SHP77 (cell line): ENCODE measurements at places on chromosomes 6 and 20.

DNA sequence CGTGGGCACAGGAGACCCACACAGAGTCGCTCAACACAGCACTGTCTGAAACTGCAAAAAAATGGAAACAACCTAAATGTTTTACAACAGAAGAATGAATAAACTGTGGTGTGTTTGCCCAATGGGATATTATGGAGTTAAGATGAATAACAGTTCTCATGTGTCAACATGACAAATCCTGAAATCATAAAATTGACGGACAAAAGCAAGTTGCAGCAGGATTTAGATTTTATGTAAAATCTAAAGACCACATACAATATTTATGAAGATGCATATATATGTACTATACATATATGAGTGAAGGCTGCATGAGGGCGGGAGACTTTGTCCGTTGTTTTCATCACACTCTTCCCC is 79.7 kb downstream of the GRM4 start:
- DNase-seq, result no peak

DNA sequence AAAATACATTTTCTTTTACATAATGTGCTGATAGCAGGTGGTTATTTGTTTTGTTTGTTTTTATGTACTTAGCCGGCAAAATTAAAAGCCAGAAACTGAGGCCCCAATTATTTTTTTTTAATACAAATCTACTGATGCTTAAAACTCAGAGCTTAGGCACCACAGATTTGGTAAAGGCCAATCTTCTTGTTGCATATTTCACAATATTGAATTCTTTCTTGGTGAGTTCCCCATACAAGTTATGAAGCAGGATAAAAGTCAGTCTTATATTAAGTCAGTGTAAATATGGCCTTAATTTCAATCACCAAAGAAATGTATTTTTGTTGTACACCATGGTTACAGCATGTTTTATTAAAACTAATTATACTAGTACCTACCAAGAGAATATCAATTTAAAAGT is 16.3 kb upstream of the ZDHHC14 start:
- no peak for DNase-seq

- no peak for DNase-seq
Measured at GRCh38 chr6:167013067-167013466, 13.9 kb downstream of the CEP43 start.

GRCh38 chr6:95227351-95227750 is 350.0 kb upstream of the MANEA start:
- no peak for DNase-seq

DNA sequence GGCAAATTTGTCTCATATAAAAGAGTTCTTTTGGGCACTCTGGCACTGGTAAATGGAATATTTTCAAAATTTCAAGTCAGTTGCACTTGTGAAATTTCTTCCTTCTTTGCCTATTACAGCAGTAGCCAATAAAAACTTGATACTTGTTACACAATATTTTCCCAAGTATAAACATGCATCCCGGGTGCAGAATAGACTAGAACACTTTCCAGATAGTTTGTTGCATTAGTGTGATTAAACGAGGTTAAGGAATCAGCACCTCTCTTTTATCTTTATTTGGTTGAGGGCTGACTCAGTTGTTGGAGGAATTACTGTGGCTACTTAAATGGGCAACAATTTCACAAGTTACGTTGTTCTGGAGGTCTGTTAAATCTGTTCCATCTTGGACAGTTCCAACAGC is 467.5 kb downstream of the CDKAL1 start:
- DNase-seq, result no peak

DNA sequence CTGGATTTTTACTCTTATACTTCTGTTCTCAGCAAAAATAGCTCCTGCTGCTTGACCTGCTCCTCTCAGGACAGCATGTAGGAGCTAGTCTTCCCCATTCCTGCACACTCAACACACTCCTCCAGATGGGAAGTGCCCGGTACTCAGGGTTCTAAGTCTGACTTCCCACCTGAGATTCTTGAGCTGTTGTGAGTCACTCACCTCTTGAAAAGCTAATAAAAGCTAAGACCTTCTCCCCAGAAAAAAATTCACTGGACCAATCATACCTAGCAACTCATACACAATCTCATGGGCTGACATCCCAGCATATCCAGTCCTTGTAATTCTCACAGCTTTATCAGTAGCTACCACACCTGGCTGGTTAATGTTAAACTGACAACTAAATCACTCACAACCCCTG is 53.5 kb downstream of the TRPC4AP start:
- DNase-seq, result no peak

- DNase-seq, result no peak
Measured at GRCh38 chr20:50089140-50089786, 23.7 kb downstream of the UBE2V1 start.

DNA sequence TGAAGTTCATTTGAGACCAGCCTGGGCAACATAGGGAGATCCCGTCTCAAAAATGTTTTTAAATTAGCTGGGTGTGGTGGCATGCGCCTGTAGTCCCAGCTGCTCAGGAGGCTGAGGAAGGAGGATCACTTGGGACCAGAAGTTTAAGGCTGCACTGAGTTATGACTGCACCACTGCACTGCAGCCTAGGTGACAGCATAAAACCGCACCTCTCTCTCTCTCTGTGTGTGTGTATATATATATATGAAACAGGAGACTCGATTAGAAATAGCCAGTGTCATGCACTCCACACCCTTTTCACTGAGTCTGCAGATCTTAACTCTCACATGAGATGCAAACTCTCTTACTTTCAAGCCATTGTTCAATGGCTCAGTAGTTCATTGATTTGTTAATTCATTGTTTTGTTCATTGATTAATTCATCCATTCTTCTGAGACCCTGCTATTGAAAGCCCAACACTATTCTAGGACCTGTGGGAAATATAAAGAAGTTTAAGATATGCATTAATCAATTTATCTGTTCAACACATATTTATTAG is 52.4 kb upstream of the MRPS10 start:
- DNase-seq, result no peak

- no peak for DNase-seq
Measured at GRCh38 chr20:31821427-31821826, 2.3 kb downstream of the MYLK2 start.

DNA sequence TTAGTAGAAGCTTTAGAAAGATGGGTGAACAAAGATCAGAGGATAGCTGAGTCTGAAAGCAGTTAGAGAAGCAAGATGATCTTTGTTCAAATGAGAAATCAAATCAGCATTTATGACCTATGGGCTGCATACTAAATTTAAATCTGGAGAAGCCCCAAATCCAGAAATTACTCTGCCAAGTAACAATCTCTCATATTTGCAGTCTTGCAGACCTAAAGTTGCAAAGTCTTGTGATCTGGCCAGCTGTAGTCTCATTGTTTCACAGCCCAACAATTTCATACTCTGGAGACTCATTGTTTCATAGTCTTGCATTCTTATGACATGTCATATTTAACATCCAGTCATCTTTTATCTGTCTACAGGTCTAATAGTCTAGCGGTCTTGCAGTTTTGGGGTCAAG is 364.9 kb upstream of the RSPO3 start:
- no peak for DNase-seq

GRCh38 chr6:146359131-146359530 is 184.5 kb upstream of the RAB32 start:
- no peak for DNase-seq

- no peak for DNase-seq
Measured at GRCh38 chr6:105036351-105036750, 79.4 kb downstream of the LIN28B start.

GRCh38 chr20:8901237-8902025 is 167.5 kb upstream of the PLCB4 start:
- no peak for DNase-seq

DNA sequence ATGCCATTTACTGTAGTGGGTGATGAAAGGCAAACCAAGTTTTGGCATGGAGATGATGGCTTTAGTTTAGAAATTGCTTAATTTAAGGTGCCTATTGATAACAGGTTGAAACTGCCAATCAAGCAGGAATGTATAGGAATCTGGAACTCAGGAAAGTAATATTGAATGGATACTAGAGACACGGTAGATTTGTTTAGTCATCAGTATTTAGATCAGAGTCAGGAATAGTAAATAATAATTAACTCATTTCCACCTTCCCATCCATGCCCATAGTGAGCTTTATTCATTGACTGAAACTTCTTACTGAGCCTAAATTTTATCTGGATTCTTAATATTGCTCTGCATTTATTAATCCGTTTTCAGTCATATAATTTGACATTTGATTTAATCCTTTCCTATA is 500.3 kb downstream of the NKAIN2 start:
- DNase-seq, result no peak
